ENCODE measurements at places on chromosomes 3 and 15. TPM values are rescaled to one million over a fixed set of nuclear protein-coding genes. Genes with fewer than 3 reads are reported as not detected.

FEZF2 gene
- not detected for polyA plus RNA-seq

SLC7A14 gene
- 2.0 TPM for polyA plus RNA-seq

DNA sequence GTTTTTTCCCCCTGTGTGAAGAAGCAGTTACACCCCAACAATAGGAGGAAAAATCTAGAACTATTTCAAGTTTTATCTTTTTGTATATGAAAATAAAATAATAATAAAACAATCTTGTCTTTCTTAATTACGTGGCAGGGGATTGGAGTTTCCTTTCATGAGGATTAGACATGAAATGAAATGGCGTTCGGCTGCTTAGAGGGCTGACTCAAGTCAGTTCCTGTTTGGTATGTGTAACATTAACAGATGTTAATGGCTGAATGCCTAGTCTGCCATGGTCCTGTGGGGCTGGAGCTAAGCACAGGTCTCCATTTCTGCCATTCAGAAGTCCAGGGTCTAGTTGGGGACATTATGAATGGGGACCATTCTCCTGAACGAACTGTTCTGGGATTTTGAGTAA is 3.1 kb upstream of the EXOG start:
- DNase-seq = no peak

DNA sequence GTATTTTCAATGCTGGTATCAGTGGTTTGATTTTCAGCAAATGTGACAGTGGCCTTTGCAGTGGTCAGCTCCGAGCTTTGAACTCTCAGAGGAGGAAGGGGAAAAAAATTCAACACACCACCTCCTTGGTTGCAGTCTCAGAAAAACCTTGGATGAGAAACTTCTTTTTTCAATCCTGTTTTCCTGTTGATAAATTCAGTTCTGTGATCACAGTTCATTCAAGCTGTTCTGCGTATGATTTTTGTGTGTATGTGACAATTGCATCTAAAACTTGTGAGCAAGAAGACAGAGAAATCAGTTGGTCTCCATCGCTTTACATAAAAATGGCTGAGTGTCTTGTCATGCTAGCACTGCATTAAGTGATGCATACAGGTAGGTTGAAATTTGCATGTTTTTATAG is 19.2 kb downstream of the ZBTB38 start:
- DNase-seq = no peak

Data from left renal cortex interstitium (tissue), 4 donors.